ENCODE measurements at places on chromosomes 3 and 15. TPM values are rescaled to one million over a fixed set of nuclear protein-coding genes. Genes with fewer than 3 reads are reported as not detected.

- DNase-seq: no peak
Observed at GRCh38 chr15:69170597-69170996, 10.2 kb downstream of the GLCE start.

GRCh38 chr3:197542741-197543454 lies 12.9 kb downstream of the BDH1 start:
- no peak for DNase-seq

DNA sequence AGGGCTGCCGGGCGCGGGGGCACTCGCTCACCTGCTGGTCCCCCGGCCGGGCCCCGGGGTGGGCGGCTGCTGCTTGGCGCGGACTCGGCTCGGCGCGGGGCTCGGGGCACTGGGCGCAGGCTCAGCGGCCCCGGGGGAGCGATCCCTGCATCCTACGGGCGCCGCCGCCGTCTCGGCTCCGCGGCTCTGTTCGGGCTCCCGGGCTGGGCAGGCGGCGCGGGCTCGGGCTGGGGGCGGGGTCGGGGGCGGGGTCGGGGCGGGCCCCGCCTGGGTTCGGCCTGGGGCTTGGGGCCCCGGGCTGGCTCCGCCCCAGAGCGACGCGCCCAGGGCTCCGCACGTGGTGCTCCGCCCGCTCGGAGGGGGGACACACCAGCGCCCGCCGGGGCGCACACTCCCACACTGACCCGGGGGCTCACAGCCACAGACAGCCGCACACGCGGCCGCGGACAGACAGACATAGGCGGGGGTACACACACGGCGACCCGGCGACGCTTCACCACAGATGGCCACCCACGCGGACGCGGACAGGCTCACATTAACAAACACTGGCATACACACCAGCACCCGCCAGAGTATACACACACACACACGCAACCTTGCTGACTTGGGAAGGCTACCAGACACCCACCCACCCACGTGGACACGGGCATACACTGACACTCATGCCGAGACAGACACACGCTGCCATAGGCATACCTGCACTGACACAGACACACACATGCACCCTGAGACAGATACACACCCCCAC lies at the start of gene SCN5A:
SCN5A (minus strand) TSS at position 188 of the 748 bp plus-strand sequence. CDS start 16,380 bp downstream, outside the sequence.
- DNase-seq: peak; percentile 63

- DNase-seq: no peak
Observed at GRCh38 chr15:41949401-41950126, 22.8 kb downstream of the EHD4 start.

DNA sequence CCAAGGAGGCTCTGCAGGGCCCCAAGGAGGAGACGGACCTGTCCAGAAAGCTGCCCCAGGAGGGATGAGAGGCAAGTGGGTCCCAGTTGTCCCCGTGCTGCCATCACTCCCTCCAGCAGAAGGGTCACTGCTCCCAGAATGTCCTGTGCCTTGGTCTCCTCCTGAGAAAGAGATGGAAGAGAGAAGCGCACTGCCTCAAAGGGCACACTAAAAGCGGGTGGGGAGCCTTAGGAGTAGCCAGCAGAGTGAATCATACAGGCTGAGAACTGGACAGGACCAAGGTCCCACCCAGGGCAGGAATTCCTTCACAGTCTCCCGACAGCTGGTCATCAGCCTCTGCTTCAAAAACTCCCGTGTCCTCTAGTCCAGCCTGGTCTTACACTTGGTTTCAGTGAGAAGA lies 4.6 kb downstream of the THPO start:
- DNase-seq: no peak

DNA sequence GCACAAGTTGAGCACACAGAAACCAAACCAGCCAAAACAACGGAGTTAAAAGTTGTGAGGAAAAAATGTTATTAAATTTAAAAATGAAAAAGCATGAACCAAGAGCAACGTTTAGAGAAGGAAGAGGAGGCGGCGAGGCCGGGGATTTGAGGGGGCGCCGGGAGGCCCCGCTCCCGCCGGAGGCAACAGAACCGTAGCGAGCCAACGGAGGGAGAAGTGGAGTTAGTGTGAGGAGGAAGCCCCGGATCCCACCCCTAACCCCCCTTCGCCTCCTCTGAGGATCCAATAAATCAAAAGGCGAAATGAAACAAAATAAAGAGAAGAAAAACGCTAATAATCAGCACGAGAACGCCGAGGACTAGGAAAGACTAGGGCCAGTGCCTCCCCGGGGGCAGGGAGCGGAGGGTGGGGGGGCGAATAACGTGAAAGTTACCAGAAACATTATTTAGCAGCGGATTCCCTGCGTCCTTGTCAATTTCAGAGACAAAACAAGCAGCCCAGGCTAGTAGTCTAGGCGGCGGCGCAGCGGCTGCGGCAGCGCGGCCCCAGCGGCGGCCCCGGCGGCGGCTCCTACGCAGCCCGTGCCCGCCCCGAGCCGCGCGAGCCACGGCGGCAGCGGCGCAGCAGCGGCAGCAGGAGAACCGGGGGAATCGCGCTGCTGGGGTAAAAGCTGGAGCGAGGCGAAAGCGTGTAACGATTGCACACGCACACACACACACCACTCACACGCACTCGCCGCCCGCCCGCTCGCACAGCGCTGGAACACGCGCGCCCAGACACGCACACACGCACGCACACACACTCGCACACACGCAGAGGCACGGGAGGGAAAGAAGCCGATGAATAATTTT lies 1.7 kb downstream of the MEIS2 start:
- DNase-seq: peak; percentile 37

GRCh38 chr3:160773722-160774121 lies 17.7 kb downstream of the PPM1L start:
- no peak for DNase-seq

- no peak for DNase-seq
Observed at GRCh38 chr15:32691689-32692038, 26.1 kb upstream of the GREM1 start.

- no peak for DNase-seq
Observed at GRCh38 chr3:79767905-79768267, at the start of gene ROBO1. ROBO1 (minus strand) TSS chr3:79767998.

- no peak for DNase-seq
Observed at GRCh38 chr3:196650740-196651311, 11.3 kb downstream of the NRROS start.

- no peak for DNase-seq
Observed at GRCh38 chr3:109963831-109964230, 626.5 kb upstream of the DPPA4 start.

- DNase-seq: no peak
Observed at GRCh38 chr3:129616713-129617112, 10.2 kb upstream of the PLXND1 start.

DNA sequence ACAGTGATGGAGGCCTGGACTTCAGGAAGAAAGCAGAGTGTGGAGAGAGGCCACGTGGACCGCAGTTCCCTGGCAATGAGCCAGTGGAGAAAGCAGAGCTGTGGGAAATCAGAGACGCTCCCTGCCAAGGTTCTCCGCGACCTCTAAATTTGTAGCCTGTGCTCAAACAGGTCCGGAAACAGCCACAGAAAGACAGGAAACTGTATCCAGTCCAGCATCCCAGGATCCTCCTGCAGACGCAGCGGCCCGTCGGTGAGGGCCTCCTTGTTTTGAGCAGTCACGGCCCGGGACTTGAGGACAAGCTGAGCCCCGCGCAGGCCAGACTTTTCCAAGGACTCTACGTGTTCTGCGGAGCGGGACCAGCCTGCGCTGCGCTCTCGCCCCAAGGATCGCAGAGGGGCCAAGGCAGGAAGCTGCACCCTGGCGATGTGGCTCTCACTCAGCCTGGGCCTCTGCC lies 22.3 kb downstream of the RPSA start:
- no peak for DNase-seq

DNA sequence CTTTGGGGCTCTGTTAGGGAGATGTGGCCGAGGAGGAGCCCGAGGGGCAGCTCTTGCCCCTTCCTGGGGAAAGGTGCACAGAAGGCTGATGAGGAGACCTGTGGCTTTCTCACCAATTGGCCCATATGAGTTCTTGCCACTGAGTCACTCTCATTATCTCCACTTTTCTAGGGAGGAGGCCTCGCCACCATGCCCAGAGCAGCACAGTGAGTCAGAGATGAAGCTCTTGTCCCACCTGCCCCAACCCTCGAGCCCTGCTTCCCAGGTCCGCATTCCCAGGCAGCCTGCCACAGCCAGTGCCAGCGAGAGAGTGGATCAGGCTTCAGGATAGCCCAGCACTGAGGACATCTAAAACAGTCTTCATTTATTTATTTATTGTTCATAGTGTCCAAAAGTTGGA lies 53.5 kb downstream of the AMOTL2 start:
- DNase-seq: no peak

DNA sequence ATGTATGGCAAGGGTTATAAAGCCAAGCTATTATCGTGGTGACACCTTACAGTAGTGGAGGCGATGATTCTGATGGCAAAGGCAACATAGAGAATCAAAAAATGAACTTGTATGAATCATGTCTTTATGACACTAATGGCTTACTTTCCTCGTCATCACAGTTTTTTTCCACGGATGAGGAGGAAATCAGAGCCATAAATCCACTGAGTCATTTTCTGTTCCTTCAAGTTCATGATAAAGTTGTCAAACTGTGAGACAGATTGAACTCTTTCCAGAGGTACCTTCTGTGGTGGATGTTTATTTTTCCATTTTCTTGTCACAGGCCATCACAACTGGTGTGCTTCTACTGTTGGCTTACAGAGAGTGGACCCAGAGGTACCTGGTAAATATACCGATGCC lies 8.5 kb downstream of the TMEM212 start:
- DNase-seq: no peak

GRCh38 chr3:142356818-142357217 lies 91.0 kb downstream of the XRN1 start:
- no peak for DNase-seq

DNA sequence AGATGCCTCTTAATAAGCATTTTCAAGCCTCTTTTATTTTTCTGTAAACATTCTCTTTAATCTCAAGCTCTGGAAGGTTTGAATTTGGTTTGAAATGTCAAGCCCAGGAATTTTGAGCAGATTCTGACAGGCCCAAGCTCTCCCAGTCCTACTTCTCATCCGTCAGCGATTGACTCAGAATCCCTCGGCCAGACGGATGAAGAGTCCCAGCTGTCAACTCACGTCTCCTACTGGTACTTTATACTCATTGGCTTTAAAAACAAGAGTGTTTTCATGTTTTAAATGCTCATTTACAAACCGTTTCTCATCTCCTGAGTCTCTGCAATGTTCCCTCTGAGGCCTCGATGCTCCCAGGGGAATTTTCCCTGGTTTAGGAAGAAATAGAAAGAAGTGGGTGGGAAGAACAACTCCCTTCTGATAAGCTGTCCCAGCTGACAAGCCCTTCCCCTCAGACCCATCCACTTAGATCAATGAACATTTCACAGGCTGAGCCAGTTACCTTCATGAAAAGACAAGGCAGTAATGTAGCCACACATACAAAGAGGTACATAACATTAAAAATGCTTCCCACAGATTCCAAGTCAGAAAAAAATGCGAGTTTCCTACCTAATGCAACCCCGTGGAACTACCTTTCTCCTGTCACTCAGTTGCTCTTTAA lies 478.2 kb upstream of the DPH6 start:
- DNase-seq: no peak

- no peak for DNase-seq
Observed at GRCh38 chr3:184805351-184806038, 6.5 kb upstream of the VPS8 start.

DNA sequence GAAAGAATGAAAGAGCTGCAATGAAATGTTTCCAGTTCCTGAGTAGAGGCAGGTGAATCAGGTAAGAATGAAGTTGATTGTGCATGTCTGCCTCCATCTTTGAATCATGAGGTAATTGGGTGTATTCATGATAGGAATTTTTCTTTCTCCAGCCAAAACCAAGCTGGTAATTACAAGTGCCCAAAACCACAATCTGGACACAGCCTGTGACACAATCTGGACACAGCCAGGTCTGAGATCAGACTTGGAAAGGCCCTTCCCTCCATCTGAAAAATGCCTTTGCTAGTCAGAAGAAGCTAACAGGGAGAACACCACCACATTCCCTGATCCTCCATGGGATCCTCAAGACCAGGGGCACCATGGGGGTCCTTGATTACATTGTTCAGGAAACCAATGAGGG lies 338.5 kb upstream of the THBS1 start:
- no peak for DNase-seq

DNA sequence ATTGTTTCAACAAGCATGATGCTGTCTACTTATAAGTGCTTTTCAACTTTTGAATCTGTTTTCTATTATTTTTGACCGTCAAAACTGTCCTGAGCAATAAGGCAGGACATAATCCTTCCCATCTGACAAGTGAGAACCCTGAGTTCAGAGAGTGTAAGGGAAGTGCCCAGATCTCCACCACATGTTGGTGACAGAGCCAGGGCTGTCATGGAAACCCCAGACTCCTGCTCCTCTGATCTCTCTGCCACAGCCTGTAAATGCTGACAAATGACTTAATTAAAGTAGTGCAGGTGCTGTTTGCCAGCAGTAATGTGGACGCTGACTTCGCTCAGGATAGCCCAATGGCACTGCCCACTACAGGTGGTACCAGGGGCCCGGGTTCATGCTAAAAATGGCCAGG lies 40.3 kb downstream of the SPSB4 start:
- no peak for DNase-seq

DNA sequence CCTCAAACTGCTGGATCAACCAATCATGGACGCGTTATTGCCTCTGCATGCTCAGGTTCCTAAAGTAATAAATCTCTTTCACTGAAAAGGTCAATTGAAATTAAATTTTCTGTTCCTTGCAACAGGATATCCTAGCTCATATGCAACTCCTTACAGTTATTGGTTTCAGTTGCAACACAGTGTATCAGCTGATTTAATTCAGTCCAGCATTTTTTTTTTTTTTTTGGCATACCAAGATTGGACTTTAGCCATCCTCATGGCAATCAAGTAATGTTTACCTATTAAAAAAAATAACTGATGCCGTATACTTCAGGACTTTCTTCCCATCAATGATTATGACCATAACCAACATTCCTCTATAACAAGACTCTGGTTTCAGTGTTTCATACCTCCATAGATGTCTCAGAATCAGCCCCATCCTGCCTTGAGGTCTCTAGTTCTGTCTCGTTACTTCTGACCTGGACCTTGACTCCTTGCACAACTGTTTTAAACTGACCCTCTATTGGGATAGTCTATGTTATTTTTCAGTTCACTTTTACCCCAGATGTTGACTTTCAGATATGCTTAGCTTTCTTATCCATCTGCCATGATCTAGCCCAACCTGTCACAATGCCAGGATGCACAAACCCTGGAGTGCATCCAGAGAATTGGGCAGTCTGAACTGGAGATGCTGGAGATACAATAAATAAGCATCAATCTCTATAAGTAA lies 265.0 kb upstream of the GADL1 start:
- no peak for DNase-seq

GRCh38 chr3:184011937-184012889 lies 5.5 kb downstream of the ABCC5 start:
- DNase-seq: no peak

DNA sequence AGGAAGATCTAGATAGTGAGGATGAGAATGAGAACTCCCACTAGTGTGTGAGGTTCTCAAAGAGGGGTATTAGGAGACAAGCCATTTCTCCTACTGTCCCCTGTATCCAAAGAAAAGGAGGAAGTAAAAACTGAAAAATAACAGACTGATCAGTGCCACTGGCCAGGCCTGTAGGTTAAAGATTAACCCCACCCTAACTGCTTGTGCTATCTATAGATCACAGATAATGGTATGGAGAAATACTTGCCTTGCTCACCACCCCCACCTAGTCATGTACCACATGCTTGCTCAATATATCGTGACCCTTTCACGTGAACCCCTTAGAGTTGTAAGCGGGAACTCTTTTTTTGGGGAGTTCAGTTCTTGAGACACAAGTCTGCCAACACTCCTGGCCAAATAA lies 519.7 kb upstream of the FRG2C start:
- DNase-seq: no peak

CPEB1 gene
- 1.6 TPM for total RNA-seq

NR1I2 gene
- 0.16 TPM for total RNA-seq

FBXO40 gene
- total RNA-seq: not detected

DUOXA2 gene
- 7.3 TPM for total RNA-seq

GOLGA6L7 gene
- not detected for total RNA-seq

PLA2G4D gene
- total RNA-seq: 0.31 TPM

Data from pancreas (tissue), 10 donors.